Breast epithelium (tissue), 4 donors: ENCODE measurements at places on chromosomes 5 and 9.

DNA sequence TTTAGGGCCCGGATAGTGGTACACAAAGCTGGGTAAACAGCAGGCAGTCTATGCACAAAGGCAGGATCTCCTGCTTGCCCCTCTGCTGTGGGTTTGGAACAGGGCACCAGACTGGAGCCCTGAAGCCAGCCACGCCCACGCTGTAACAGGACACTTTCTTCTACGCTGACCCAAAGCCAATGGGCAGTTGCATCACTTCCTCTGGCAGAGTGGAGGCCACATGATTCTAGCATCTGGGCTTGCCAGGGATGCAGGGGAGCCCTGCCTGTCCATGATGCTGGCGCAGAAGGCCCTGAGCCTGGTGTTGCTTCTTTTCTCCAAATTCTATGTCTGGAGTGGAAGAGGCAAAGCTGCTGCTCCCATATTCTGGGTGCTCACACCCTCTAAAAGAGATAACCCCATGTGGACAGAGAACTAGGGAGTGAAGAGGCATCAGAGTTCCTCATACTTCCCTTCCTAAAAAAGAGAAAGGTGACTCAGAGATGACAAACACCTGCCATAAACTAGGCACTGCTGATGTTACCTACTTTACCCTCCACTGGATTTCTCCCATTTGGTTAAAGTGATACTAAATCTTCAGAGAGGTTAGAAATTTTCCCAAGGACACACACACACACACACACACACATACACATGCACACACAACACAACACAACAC, 260.3 kb upstream of the KLF4 start:
- H3K4me3 ChIP-seq: no peak overlapping the region
- H3K27me3 ChIP-seq: no peaks in the 10 kb centered on the region
- H3K4me1 ChIP-seq: peaks cover 11% of the 10 kb centered on the region
- peak overlapping the region; percentile 86 for H3K27ac ChIP-seq

- H3K27ac ChIP-seq: no peak overlapping the region
- H3K27me3 ChIP-seq: no peaks in the 10 kb centered on the region
- H3K4me3 ChIP-seq: no peak overlapping the region
- H3K4me1 ChIP-seq: no peaks in the 10 kb centered on the region
- H3K36me3 ChIP-seq: no peaks in the 10 kb centered on the region
- DNase-seq: no peak
These were observed 20.0 kb downstream of the SLC24A2 start for GRCh38 chr9:19768798-19769197.

DNA sequence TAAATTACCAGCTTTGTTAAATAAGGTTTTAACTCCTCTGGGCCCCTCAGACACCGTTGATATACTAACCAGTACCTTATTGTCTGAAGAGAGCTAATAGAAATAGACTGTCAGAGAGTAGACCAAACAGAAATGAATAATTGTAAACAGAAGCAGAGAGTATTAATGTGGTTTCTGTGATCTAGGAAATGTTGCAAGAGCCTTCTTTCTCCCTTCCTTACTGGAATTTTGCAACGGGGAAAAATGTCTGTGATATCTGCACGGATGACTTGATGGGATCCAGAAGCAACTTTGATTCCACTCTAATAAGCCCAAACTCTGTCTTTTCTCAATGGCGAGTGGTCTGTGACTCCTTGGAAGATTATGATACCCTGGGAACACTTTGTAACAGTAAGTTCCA, 5.1 kb downstream of the TYRP1 start:
- H3K4me3 ChIP-seq: no peak overlapping the region
- H3K36me3 ChIP-seq: no peaks in the 10 kb centered on the region

- H3K4me3 ChIP-seq: no peak overlapping the region
- no peaks in the 10 kb centered on the region for H3K4me1 ChIP-seq
- no peaks in the 10 kb centered on the region for H3K36me3 ChIP-seq
- DNase-seq: no peak
These were observed 1672.0 kb upstream of the CDH9 start for GRCh38 chr5:28710360-28710759.

DNA sequence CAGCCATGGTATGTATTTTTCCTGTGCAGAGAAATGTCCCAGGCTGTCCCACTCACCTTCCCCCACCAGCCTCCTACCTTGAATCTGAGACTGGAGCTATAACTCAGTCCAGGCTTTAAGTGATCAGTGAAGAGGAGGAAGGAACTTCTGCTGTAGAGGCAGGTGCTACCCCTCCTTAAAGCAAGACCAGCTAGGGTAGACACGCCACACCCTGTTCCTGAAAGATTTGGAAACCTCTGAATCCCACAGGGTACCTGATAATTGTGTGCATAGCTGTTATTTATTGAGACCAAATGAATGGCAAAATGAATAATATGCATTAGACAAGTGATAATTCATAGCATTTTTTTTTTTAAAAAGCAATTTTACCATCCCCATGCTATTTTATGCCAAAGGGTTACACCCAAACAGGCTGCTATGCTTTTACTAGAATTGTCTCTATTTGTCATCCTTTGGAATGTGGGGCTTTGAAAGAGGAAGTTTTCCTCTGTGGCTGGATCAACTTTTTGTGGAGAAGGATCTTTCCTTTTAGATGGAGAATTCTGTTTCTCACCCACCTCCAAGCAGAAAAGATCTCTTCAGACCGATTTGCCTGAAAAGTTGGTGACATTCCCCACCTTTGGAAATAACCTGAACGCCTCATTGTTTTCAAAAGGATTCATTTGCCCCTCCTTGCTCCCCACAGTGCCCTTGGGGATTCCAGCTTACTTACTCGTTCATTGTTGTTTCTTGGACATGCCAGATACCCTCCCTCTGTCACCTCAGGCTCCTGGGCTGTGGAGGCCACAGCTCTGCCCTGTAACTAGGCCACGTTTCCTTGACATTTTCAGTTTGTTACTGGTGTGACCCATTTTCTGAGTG, 248.7 kb downstream of the NR3C1 start:
- peak overlapping the region; percentile 52 for H3K27ac ChIP-seq
- H3K36me3 ChIP-seq: no peaks in the 10 kb centered on the region
- no peaks in the 10 kb centered on the region for H3K27me3 ChIP-seq
- DNase-seq: no peak
- H3K4me1 ChIP-seq: peaks cover 3% of the 10 kb centered on the region

- H3K27ac ChIP-seq: peak overlapping the region; percentile 80
- peak overlapping the region; percentile 92 for H3K4me3 ChIP-seq
- no peak for DNase-seq
- no peaks in the 10 kb centered on the region for H3K27me3 ChIP-seq
- no peaks in the 10 kb centered on the region for H3K36me3 ChIP-seq
These were observed 676 bp downstream of the NOL6 start for GRCh38 chr9:33472881-33473615.

DNA sequence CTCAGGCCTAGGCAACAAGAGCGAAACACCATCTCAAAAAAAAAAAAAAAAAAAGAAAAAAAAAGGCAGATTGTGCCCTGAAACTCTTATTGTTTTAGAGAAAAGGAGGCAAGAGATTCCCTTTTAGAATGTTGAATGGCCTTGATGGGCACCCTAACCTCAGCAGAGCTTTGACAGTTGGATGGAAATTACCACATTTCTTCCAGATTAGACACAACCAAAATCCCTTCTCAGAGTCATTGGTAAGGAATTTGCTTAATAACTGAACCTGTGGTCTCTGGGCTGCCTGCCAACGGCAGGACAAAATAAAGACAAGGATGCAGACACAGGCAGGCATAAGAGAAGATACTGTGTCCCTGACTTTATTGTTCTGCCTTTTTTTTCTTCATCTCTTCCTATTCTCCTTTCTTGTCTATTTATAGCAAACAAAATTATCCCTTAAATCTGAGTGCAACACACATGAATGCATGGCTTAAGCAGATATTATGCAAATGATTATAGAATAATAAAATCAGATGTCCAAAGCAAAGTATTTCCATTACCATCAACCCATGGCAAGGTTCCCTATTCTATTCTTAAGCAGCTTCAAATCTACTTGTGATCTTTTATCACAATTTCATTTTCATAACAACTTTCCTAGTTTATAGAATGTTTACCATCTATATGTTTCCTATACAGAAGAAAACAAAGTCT, 37.3 kb upstream of the TRIO start:
- H3K4me1 ChIP-seq: no peaks in the 10 kb centered on the region
- no peaks in the 10 kb centered on the region for H3K36me3 ChIP-seq
- DNase-seq: peak; percentile 29
- H3K27me3 ChIP-seq: no peaks in the 10 kb centered on the region

GRCh38 chr9:21788752-21789151, 13.7 kb upstream of the MTAP start:
- no peaks in the 10 kb centered on the region for H3K27me3 ChIP-seq
- no peaks in the 10 kb centered on the region for H3K4me1 ChIP-seq
- H3K27ac ChIP-seq: no peak overlapping the region
- no peak overlapping the region for H3K4me3 ChIP-seq
- H3K36me3 ChIP-seq: no peaks in the 10 kb centered on the region

DNA sequence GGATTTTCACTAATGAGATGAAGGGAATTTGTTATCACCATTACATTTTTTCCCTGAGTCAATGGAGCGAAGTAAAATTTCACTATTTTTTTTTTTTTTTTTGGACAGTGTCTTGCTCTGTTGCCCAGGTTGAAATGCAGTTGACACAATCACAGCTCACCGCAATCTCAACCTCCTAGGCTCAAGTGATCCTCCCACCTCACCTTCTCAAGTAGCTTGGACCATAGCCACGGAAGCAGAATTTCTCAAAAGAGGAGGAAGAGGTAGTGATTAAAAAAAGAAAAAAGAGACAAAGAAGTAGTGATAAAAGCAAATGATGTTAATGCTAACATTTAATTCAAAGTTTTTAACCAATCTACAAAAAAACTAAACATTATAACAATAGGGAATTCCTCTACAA, 29.8 kb downstream of the ELP1 start:
- H3K27me3 ChIP-seq: no peaks in the 10 kb centered on the region
- H3K27ac ChIP-seq: no peak overlapping the region
- H3K4me3 ChIP-seq: no peak overlapping the region
- H3K4me1 ChIP-seq: no peaks in the 10 kb centered on the region

DNA sequence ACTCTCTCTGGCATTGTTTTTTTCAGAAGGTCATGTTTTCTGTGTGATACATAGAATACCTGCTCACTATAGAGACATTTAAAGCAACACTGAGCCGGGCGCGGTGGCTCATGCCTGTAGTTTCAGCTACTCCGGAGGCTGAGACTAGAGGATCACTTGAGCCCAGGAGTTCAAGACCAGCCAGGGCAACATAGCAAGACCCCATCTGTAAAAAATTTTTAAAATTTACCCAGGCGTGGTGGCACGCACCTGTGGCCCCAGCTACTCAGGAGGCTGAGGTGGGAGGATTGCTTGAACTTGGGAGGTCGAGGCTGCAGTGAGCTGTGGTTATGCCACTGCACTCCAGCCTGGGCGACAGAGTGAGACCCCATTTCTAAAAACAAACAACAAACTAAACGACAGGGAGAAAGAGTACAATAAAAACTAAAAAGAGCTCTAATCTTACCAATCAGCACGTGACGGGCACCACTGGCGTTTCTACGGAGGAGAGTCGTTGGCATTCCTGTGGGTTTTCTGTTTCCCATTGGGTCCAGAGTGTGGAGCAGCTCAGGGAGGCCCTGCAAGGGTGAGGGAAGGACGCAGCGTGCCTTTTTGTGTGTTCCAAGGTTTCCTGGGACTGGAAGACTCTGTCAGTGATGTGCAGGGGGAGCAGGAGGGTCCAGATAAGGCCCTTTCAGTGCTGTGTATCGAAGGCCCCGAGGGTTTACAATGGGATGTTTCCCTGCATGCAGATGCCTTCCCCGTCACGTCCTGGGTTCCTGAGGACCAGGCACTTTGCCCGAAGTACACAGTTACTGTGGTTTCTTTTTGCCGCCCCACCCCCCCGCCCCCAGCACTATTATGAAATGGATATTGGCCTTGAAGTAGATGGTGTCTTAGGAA, 7.2 kb upstream of the RNU6ATAC start:
- H3K27ac ChIP-seq: peak overlapping the region; percentile 88
- peaks cover 7% of the 10 kb centered on the region for H3K27me3 ChIP-seq
- H3K4me3 ChIP-seq: peak overlapping the region; percentile 35
- DNase-seq: peak; percentile 73
- no peaks in the 10 kb centered on the region for H3K36me3 ChIP-seq

GRCh38 chr9:129598089-129598596, 22.8 kb downstream of the C9orf50 start:
- H3K27me3 ChIP-seq: no peaks in the 10 kb centered on the region
- no peak for DNase-seq
- peak overlapping the region; percentile 57 for H3K4me3 ChIP-seq
- H3K27ac ChIP-seq: peak overlapping the region; percentile 99
- H3K4me1 ChIP-seq: peaks cover 10% of the 10 kb centered on the region
- H3K36me3 ChIP-seq: no peaks in the 10 kb centered on the region

- no peak overlapping the region for H3K4me3 ChIP-seq
- DNase-seq: no peak
- no peaks in the 10 kb centered on the region for H3K4me1 ChIP-seq
- no peaks in the 10 kb centered on the region for H3K36me3 ChIP-seq
- H3K27me3 ChIP-seq: no peaks in the 10 kb centered on the region
- H3K27ac ChIP-seq: no peak overlapping the region
These were observed 268.6 kb downstream of the ISL1 start for GRCh38 chr5:51651889-51652288.

DNA sequence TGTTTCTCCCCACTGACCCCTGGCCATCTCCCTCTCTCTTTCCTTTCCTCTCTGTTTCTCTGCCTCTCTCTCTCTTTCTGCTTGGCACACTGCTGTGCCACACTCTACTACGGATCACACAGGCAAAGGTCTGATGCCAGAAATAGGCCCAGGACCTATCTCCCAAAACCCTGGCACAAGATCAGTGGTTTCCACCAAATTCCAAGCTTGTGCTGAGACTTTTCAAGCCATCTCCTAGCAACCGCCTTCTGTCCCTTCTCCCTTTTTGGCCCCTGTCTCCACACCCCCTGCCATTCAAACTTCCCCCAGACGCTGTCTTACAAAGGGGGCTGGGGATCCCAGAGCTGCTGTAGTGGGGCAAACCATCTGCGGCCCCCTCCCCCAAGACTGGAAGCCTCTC, 38.5 kb upstream of the RARS1 start:
- H3K4me3 ChIP-seq: no peak overlapping the region
- H3K36me3 ChIP-seq: no peaks in the 10 kb centered on the region
- no peaks in the 10 kb centered on the region for H3K27me3 ChIP-seq
- DNase-seq: no peak

DNA sequence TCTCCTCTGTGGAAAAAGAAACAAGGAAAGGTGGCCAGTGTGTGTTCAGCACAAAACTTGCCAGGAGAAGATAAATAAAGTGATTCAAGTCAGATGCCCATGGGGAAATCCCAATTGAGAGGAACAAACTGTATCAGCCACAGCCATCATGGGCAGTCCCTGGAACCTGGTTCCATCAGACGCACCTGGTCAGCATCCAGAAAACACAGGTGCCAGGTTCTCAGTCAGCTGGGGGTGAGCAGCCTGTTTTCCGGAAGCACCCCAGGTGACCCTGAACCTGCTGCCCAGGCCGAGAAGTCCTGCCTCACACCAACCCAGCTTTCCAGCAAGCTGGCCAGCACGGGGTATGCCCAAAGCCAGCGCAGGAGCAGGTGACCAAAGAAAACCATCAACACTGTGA, 30.5 kb downstream of the PTCH1 start:
- no peaks in the 10 kb centered on the region for H3K36me3 ChIP-seq
- H3K27me3 ChIP-seq: no peaks in the 10 kb centered on the region
- DNase-seq: peak; percentile 54
- no peak overlapping the region for H3K27ac ChIP-seq
- H3K4me1 ChIP-seq: no peaks in the 10 kb centered on the region
